Activated T-helper 1 cell treated with Interleukin-2 at 50 U/mL for 16 hours (primary cell): ENCODE measurements at places on chromosomes 16 and 17.

DNA sequence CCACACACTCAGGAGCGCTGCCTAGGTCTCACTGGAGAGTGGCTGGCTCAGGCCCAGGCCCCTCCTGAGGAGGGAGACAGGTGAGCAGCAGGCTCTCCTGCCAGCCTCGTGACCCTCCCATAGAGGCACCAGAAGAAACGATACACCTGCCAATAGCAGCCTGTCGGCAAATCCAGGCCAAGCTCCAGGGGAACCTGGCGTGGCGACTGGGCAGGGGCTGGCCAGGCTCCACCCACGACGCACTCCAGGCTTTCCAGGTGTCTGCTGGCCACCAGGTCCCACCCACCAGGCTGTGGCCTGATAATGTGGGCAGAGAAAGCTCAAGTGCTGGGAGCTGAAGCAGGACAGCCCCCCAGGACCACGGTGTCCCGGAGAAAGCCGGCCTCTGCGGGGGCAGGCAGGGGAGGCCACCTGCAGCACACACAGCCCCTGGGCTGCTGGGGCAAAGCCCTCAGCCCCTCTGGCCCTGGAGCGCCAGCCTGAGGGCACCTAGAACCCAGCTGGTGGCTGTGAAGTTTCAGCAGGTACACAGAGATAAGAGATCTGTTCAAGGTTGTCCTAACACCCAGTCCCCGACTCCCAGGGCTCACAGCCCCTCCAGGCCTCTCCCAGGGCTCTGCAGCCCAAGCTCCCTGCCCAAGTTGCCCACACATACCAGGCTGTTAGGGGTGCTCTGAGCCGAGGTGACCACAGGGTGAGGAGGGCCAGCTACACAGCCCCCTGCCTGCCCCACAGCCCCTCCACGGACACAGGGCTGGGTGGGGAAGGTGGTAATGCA, 2.4 kb downstream of the PGAP6 start:
- no peak for DNase-seq

- no peak for DNase-seq
Measured at GRCh38 chr16:3458852-3459361, 15.4 kb downstream of the NAA60 start.

GRCh38 chr16:56997264-56997663, 7.9 kb downstream of the NLRC5 start:
- DNase-seq, result no peak

GRCh38 chr17:27798376-27798775, 2.0 kb downstream of the NOS2 start:
- DNase-seq, result no peak

- DNase-seq, result no peak
Measured at GRCh38 chr17:72120642-72121163, at the start of gene SOX9. Gene SOX9 (plus strand): TSS chr17:72121020. CDS start chr17:72121392, 372 bp downstream.

DNA sequence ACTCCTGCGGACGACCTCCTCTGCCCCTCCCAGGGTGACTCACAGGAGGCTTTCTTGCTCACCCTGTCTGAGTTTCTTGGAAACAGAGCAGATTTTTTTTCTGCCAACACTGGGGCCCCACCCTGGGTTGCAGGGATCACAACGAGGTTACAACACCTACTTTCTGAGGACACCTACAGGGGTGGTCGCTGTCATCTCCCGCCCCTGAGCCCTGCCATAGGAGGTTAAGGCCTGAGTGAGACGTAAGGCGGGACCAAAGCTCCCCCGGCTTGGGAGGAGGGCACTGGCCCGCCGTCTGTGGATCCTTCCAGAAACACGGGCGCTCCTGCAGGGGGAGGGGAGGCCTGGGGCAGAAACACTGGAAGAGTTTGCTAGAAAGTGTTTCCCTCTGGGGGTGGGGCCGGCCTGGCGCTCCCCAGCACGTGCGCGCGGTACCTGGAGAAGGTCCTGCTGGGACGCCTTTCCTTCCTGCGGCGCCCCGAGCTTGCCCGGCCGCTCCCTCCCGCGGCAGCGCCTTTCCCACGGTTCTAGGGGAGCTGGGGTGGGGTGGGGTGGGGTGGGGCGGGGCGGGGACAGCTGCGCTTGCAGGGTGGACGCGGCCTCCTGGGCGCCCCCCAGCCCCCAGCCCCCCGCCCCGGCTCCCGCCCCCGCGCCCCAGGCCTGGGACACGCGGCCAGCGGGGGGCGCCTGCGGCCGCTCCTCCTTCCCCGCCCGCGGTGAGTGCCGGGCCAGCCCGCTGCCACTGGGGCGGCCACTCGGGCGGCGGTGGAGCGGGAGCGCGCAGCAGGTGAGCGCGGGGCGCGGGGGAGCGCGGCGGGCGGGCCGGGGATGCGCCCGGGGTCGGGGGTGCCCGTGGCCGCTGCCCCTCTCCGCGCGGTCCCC, 20.7 kb upstream of the ADCY7 start:
- DNase-seq, result peak; percentile 50

DNA sequence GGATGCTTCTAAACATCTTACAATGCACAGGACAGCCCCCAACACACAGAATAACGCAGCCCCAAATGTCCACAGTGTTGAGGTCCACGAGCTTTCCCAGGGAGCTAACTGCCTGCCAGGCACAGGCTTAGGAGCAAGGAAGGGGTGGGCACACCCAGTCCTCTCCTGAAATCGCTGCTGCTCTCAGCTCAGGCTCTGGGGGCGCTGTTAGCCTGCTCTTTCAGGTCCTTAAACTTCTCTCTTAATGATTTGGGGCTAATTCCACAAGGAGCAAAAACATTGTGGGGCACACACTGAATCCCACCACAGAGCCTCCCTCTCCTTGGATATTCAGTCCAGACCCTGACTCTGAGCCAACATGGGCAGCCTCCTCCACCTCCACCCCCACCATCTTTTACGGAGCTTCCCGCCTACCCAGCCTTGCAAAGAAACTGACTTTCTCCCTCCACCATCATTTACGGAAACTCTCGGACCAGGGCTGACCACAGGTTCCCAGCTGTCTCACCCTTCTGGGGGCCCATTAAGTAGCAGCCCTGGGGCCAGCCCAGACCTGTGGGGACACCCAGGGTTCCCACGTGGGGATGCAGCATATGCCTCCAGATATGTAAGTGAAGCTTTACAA, 1.1 kb downstream of the CD300H start:
- no peak for DNase-seq

DNA sequence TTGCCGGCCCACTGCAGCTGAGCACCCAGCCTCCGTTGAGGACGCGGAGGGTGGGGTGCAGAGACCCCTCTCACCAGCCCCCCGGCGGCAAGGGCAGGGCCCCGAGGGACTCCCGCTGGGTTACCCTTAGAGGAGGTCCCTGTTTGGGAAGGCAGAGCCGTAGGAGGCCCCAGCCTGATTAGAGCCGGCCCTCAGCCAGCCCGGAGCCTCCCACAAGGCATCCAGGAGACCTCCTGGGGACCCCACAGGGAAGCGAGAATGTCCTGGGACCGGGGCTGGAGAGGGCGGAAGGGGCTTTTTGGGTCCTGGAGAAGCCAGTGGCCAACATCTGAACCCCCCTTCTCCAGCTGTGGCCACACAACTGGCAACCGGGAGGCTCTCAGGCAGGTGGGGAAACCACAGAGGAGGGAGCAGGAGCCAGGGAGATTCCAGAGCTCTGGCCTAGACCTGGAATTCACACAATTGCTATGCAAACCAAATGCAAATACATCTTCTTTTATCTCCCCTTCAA, 21.7 kb upstream of the SP6 start:
- DNase-seq, result no peak

GRCh38 chr17:12958786-12959185, 59.0 kb downstream of the ELAC2 start:
- no peak for DNase-seq

GRCh38 chr16:12850186-12850585, 46.5 kb upstream of the CPPED1 start:
- DNase-seq, result no peak

- DNase-seq, result no peak
Measured at GRCh38 chr16:85619101-85619891, 6.2 kb downstream of the GSE1 start.

- DNase-seq, result no peak
Measured at GRCh38 chr16:53876811-53877210, 172.9 kb downstream of the FTO start.

DNA sequence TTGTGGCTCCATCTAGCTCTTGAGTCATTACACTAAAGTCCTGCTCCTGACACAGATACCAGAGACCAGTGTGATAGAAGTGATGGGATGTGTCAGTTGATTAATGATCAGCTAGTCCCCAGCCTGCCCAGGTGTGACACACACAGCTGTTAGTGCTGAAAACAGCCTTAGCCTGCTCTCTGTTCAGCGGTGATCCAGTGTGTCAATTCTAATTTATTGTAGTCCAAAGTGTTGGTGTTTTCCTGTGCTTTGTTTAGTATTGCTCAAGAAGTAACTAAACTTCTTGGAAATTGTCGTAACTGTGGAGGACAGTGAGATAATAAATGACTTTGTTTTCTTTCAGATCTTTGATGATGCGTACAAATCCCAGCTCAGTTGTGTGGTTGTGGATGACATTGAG, 92.3 kb downstream of the WNT3 start:
- DNase-seq, result no peak

DNA sequence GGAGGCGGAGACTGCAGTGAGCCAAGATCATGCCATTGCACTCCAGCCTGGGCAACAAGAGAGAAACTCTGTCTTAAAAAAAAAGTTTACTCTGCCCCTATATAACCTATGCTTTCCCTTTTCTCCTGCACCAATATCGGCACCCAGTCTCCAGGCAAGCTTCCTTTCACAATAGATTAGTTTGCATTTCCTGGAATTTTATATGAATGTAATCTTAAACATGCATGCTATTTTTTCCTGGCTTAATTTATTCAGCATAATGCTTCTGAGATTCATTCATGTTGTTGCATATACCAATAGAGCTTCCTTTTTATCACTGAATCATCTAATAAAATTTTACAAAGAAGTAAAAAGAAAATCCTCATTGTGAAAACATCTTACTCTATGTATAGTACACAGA, 59.4 kb downstream of the USP32 start:
- DNase-seq, result no peak

DNA sequence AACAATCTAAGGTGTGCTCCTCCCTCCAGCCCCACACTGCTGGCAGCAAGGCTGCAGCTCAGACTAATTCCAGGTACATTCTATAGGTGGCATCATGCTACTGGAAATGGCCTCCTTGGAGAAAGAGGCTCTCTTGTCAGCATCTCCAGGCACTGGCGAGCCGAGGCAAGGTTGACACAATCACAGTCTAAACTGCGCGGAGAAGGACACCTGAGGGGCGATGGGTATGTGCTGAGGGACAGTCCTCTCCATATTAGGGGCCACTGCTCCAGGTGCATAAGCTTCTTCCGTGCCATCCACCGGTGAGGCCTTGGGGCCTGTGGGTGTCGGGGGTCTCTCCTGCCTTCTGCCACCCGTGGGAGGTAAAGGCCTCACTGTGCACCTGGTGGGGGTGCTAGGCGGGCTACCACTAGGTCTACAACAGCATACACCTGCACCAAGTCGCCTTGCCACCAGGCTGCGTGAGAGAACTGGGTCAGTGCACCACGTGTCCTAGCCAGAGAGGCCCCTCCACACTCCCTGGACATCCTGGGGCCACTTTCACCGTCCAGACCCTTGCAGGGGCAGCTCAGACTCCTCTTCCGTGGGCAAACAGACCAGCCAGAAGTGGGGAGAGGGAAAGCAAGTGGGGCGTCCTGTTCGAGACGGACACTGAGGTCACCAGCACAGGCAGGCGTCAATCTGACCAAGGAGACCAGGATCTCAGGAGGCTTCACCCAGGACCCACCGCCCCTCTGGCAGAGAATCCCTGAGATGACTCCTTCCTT, 12.1 kb upstream of the CBX8 start:
- DNase-seq, result no peak

DNA sequence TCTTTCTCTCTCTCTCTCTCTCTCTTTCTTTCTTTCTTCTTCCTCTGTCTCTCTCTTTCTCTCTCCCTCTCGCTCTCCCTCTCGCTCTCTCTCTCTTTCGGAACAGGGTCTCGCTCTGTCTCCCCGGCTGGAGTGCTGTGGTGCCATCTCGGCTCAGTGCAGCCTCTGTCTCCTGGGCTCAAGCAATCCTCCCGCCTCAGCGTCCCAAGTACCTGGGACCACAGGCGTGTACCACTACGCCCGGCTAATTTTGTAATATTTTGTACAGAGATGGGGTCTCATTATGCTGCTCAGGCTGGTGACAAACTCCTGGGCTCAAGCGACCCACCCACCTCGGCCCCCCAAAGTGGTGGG, 12.7 kb upstream of the KLHDC4 start:
- no peak for DNase-seq

DNA sequence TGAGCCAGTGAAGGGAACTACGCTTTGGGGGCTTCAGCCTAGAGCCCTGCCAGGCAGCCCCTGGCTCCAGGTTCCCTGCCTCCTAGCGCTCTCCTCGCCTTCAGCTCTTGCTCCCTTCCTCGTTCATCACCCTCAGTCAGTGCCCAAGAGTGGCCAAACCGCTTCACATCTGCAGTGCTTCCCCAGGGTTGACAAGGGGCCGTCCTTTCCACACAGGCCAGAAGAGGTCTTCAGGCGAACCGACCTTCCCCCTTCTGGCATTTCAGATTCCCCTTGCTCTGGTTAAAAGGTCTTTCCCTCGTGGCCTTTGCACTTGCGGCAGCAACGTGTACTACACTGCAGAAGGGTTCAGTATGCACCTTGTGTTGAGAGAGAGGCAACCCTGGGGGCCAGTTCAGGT, 4.1 kb downstream of the RASD1 start:
- DNase-seq, result no peak

- no peak for DNase-seq
Measured at GRCh38 chr17:49490276-49490675, 4.8 kb upstream of the NGFR start.

- DNase-seq, result no peak
Measured at GRCh38 chr16:58128181-58128631, 975 bp downstream of the CFAP20 start.

- no peak for DNase-seq
Measured at GRCh38 chr17:65609286-65609685, 47.8 kb upstream of the AXIN2 start.

DNA sequence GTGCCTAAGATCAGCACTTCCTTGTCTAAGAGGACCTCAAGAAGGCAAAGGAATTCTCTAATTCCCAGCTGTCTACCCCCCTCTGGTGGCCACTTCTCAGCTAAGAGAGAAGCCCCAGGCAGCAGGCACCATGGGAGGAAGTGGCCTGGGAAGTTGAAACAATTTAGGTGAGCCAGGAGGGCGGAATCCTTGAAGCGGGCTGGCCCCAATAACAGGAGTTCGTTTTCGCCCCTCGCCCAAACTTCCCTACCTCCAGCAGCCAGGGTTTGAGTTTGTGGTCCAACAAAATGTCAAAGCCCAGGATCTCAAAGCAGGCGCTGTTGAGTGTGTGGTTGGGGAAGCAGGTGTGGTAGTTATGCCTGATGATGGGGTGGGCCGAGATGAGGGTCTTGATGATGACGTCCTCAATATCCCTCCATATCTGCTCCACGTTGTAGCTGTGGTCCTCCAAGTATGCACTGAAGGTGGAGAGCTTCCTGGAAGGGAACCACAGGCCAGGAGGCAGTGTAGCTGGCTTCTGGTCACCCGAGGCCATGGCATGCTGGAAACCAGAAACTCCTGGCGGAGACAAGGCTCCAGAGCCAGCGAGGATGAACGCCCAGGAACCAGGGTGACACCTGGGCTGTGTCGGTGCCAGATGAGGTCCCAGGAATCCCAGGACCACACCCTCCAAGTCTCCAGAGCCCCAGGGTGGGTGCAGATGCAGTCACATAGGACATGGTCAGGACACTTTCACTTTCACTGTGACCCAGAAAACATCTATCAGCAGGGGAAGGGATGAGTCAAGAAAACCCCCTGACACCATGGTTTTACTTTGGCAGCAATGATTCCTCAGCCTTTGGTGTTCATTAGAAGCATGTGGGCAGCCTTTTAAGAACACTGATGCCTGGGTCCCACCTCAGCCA, 25.6 kb downstream of the TTLL6 start:
- no peak for DNase-seq
